Right renal pelvis (tissue), 4 donors: ENCODE measurements at places on chromosomes 6 and 20. TPM values are rescaled to one million over a fixed set of nuclear protein-coding genes. Genes with fewer than 3 reads are reported as not detected.

Gene DDO
- polyA plus RNA-seq, result 0.99 TPM

Gene RPL7L1
- 108 TPM for polyA plus RNA-seq

DNA sequence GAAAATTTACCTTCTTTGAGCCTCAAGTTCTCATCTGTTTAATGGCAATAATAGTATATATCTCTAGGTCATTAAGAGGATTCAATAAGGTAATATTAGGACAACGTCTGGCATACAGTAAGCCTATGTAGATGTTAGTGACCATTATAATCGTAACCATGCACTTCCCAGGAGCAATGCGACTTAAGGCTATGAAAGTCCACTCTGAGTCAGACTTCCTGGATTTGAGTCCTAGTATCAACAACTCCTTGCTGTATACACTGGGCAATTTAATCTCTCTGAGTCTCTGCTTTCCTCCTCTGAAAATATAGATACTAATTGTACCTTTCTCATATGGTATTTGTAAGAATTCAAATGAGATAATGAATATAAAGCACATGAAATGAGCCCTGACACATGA is 168.1 kb upstream of the HDDC2 start:
- DNase-seq, result no peak

- DNase-seq, result no peak
Measured at GRCh38 chr6:117075218-117075617, 190.1 kb upstream of the VGLL2 start.

DNA sequence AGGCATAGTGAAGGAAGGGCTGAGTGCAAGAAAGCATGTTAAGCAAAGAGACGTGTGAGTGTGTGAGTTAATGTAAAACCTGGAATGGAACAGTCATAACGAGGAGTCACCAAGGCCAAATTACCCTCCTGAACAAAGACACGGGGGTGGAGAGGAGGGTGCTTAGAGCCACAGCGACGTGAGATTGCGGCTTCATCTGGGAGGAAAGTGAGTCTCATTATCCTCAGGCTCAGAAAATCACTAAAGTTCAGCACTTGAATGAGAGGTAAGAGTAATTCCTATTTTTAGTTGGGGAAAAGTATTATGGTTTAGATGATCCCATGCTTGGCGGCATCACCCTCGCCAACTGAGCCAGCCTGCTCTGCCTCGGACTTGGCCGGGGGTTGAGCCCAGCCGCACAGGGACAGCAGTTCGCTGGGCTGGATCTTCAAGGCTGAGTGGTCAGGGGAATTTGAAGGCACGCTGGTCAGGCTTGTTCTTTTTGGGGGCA is 136.6 kb downstream of the DTNBP1 start:
- no peak for DNase-seq

DNA sequence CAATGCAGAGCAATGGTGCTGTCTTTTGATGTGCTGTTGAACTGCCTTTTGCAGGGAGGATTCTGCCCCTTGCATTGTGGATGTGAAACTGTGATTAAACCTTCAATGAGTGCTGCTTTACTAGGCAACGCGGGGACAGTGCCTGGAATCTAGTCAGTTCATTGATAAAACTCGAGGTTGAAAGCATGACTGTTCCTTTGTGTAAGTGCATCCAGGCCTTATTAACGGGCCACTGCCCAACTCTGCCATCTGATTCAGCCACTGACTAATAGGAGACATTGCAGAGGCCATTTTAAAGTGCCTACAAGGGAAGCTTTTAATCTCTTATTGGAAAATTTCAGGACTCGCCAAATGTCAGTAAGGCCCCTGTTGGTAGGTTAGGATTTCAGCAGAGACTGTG is 49.3 kb downstream of the SLC35F1 start:
- no peak for DNase-seq

DNA sequence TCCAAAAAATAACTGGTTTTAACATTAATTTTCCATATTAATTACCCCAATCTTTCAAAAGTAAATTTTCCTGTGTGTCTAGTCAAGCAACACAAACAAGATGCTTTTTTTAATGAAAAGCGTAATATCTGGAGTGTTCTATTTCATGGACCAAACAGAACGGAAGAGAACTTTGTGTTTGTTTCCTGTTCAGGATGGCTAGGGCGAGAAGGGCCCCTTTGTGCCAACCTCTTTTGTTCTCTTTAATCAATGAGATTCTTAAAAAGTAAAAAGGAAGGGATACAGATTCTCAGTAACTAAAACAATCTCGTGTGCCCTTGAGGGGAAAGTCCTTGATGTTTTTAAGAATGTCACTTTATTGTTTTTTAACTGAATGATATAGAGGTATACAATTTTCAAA is 55.7 kb downstream of the GNAS start:
- DNase-seq, result no peak
